Stimulated activated CD8-positive, alpha-beta memory T cell treated with anti-CD3 and anti-CD28 coated beads, Interleukin-15, amount 100 ng/mL, for 4 hours (primary cell): ENCODE measurements at places on chromosomes 5 and 9.

DNA sequence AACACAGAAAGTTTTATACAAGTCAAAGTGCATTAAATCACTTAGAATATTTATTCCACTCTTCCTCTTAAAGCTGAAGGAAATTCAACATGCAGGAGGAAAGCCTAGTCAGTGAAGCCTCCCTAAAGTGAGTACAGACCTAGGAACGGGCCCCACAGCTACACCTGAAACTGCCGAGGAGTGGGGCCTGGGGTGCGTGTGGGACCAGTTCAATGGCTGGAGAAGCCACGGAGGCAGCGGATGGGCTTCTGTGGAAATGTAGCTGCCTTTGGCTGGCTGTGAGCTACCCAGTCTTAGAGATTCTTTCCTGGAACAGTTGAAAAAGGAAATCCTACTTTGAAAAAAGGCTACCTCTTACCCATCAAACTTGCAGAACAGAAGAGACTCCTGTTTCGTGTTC is 16.6 kb downstream of the ARPC5L start:
- DNase-seq = no peak

GRCh38 chr9:31005086-31005665 is 1379.3 kb upstream of the ACO1 start:
- DNase-seq = no peak

DNA sequence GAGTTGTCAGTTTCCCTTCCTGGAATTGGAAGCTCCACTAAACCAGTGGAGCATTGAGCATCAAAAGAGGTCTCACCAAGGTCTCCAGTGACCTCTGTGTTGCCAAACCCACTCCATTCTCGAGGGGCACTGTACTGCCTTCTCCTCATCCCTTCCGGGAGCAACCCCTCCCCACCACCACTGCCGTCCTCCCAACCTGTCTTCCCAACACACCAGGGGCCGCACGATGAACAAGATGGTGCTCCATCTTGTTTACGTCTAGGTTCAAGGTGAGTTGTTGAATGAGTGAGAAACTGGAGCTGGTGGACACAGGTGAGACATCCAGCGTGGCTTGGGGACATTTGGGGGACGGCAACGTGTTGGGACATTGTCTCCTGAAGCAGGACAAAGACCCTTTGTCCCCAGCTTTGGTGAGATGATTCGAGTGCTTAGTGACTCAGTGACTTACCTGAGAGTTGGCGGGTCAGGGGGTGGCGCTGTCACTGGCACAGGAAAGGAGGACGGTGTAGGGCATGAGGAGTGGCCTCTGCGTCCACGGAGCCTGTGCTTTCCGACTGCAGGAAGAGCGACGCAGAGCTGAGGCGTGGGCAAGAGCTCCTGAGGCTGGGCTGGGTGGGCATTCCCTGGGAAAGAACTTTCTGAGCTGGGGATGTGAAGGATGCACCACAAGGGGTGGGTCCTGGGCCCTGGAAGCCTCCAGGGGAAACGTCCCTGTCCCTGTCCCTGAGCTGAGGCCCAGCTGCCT is 44.8 kb upstream of the RNU6ATAC start:
- DNase-seq = no peak

DNA sequence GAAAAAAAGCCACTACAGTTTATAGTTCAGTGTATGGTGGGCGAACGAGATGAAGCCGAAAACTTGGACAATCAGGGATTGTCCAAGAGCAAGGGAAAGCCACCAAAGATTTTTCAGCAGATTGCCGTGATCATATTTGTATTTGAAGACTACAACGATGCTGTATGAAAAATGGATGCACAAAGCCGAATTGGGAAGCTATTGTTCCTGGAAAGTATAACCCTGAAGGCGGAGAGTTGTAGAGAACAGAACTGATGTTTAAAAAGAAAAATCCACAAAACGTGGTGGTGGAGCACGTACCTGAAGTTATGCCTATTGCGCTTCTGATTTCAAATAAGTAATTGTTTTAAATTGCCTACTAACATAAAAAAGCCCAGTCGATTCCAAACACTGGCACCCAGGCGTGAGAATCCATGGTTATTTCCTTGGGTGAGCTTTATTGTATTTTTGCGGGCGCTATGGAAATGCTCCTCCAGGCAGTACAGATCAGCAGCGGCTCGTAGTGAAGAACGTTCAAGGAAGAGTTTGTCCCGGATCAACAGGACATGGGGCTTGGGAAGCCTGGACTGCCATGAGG is 772 bp upstream of the TARS1 start:
- DNase-seq = no peak

GRCh38 chr5:176631383-176632200 is 1.1 kb downstream of the EIF4E1B start:
- DNase-seq = no peak

DNA sequence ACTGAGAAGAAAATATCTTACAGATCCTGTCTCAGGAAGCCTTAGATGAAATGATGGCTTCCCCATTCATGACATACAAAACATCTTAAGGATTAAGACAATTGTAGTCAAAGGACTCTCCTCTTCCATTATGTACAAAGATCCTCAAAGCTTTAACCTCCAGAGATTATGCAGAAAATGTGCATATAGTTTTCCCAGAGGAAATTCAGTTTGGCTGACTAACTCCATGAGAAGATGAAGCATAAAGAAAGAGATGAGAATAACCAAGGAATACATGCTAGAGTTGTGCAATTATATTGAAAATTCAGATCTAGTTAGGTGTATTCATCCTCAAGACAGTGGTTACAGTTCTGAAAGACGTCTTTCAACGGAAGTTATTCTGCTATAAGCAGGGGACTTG is 18.6 kb upstream of the NDUFS4 start:
- DNase-seq = no peak

- DNase-seq = no peak
Measured at GRCh38 chr9:114515528-114515927, 10.3 kb upstream of the WHRN start.

GRCh38 chr9:33351547-33351946 is 50.8 kb downstream of the AQP7 start:
- DNase-seq = no peak

DNA sequence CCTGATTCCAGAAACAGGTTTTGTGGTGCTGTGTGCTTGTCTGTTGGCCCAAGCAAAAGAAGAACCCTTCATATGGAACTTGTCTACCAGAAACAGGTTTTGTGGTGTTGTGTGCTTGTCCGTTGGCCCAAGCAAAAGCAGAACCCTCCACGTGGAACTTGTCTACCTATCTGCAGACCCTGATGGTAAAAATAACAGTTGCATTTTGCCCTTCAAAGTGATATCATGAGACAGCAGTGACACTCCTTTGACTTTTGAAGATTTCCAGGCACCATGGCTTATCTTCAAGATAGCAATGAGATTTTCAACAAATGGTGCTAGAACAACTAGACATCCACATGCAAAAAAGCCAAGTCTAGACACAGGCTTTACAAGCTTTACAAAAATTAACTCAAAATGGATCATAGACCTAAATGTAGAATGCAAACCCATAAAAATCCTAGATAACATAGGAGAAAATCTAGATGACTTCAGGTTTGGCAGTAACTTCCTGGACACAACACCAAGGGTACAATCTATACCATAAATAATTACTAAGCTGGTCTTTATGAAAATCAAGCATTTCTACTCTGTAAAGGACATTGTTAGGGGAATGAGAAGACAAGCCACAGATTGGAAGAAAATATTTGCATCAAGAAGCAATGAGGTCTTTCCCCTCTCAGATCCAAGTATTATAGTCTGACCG is 16.8 kb downstream of the MACROH2A1 start:
- DNase-seq = no peak
